A549 treated with RU486 at 1 μM for 4 hours (cell line): ENCODE measurements at places on chromosomes 11 and 22. TPM values are rescaled to one million over a fixed set of nuclear protein-coding genes. Genes with fewer than 3 reads are reported as not detected.

SYT9 gene
- 0.22 to 0.35 TPM (median 0.30 TPM) in 5 replicates for total RNA-seq

MB gene
- total RNA-seq, result 6.8 to 8.3 TPM (median 7.2 TPM) in 5 replicates

MFRP gene
- total RNA-seq, result not detected in 5 replicates

LRRC56 gene
- 0.45 to 0.96 TPM (median 0.67 TPM) in 5 replicates for total RNA-seq

HEPACAM gene
- not detected in 5 replicates for total RNA-seq

MPEG1 gene
- total RNA-seq, result not detected in 5 replicates

MAPK8IP1 gene
- 5.3 to 7.8 TPM (median 5.9 TPM) in 5 replicates for total RNA-seq

CLDN5 gene
- total RNA-seq, result not detected in 5 replicates

TMEM45B gene
- total RNA-seq, result 0.08 to 0.15 TPM (median 0.12 TPM) in 3 of 5 replicates, not detected in the others

MMP13 gene
- total RNA-seq, result not detected in 5 replicates

FGF19 gene
- 0.09 to 0.12 TPM in 2 of 5 replicates, not detected in the others for total RNA-seq

SCN4B gene
- 0.07 to 0.16 TPM (median 0.07 TPM) in 3 of 5 replicates, not detected in the others for total RNA-seq

DLG2 gene
- total RNA-seq, result 0.18 to 0.41 TPM (median 0.32 TPM) in 4 of 5 replicates, not detected in the other

KIRREL3 gene
- 9.3 to 11.2 TPM (median 10.4 TPM) in 5 replicates for total RNA-seq

SLC22A12 gene
- not detected in 5 replicates for total RNA-seq

NXPE1 gene
- not detected in 5 replicates for total RNA-seq

SLC5A4 gene
- not detected in 5 replicates for total RNA-seq

TRPM5 gene
- total RNA-seq, result not detected in 5 replicates

MUC6 gene
- total RNA-seq, result 0.01 TPM in 2 of 5 replicates, not detected in the others

CCDC87 gene
- total RNA-seq, result 0.53 to 0.80 TPM (median 0.64 TPM) in 5 replicates

ARHGEF12 gene
- total RNA-seq, result 10.1 to 17.0 TPM (median 16.0 TPM) in 5 replicates

ROBO4 gene
- total RNA-seq, result 0.02 TPM in 1 of 5 replicates, not detected in the others

OPCML gene
- total RNA-seq, result not detected in 5 replicates

CST6 gene
- total RNA-seq, result not detected in 5 replicates

SLC25A18 gene
- total RNA-seq, result 0.06 TPM in 1 of 5 replicates, not detected in the others

POTEH gene
- not detected in 5 replicates for total RNA-seq

POU2AF3 gene
- total RNA-seq, result 0.53 to 0.93 TPM (median 0.77 TPM) in 5 replicates

CDC42EP2 gene
- 12.9 to 17.9 TPM (median 15.8 TPM) in 5 replicates for total RNA-seq

SLC22A6 gene
- total RNA-seq, result not detected in 5 replicates

CHADL gene
- total RNA-seq, result not detected in 5 replicates

TMEM109 gene
- 93.9 to 131 TPM (median 121 TPM) in 5 replicates for total RNA-seq

CHRDL2 gene
- total RNA-seq, result 2.4 to 6.0 TPM (median 4.4 TPM) in 5 replicates

METTL15 gene
- 4.7 to 8.4 TPM (median 7.4 TPM) in 5 replicates for total RNA-seq

SYCE3 gene
- 0.56 to 0.66 TPM (median 0.58 TPM) in 3 of 5 replicates, not detected in the others for total RNA-seq
